ENCODE measurements at places on chromosomes 16 and 17.

- DNase-seq = no peak
Measured at GRCh38 chr17:82257473-82257872, 16.0 kb downstream of the CSNK1D start.

DNA sequence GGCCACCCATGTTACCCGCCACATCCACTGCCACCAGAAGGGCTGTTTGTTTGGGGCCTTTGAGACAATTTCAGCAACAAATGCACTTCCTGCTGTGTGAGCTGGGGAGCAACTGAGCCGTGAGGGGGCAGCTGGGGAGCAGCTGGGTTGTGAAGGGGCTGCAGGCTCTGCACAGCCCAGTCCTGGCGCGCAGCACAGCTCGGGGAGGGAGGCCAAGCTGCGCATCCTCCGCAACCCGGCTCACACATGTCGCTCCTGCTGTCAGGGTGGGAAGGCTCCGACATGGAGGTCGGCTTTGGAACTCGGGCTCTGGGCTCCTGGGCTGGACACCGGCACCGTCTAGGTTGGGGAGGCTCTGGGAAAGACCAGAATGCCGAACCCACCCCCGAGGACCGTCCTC, 53.6 kb downstream of the CBFA2T3 start:
- no peak for DNase-seq

DNA sequence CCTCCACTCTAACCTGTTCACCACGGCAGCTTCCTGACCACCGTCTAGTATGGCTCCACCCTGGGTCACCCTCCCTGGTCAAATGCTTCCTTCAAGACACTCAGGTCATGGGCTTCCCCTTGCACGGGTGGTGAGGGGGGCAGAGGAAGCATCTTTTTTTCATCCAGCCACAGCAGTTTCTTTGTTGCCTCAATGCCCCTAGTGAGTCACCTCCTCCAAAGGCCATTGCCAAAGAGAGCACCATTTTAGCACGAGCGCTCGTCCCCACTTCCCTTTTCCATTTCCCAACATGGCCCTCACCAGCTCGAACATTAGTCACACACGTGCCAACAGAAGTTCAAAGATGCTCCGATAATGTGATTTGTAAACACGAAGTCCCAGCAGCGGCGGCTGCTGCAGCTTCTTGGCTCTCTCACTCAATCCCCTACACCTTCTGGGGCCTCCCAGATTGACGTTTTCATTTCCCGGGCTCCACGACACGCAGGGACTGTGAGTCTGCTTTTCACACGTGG, 134.6 kb downstream of the GAS7 start:
- no peak for DNase-seq

DNA sequence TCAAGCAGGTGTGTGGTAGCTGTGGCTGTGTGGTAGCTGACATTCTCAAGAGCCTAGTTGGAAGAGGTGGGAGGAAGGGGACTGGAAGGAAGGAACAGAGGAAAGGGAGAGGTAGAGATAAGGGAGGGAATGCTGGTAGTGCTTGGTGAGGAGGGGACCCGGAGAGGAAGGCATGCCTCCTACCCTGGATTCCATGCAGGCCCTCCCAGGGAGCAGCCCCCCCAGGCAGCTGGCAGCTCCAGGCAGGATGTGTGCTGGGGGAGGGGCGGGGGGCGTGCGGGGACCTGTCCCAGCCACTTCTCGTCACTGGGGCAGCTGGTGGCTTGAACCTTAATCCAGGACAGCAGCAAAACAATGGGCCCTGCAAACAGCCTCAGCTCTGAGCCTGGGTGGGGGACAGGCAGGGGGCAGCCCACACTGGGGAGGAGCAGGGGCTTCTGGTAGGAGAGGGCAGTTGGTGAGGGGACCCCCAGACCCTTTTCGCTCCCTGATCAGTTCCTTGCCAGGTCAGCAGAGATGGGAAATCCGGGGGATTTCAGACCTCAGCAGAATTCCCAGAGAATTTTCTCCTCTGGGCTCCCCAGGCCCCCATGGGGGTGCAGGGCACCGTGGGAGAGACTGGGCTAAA, 27.1 kb downstream of the ARHGAP23 start:
- DNase-seq = no peak

DNA sequence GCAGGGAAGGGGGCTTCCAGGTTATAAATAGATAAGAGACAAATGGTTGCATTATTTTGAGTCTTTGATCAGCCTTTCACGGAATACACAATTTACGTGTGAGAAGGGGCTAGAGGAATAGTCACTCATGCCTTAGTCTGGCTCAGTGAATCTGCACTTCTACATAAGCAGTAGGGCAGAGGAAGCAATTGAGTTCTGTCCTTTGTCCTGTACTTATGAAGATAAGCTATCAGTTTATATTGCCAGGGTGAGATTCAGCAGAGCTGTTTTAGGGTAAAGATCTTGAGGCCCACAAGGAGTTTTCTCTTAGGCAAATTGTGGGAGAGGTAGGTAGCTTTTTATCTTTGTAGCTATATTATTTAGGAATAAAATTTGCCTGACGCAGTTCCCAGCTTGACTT, 33.3 kb downstream of the TOM1L1 start:
- no peak for DNase-seq

- DNase-seq = no peak
Measured at GRCh38 chr17:8121681-8122421, 2.1 kb downstream of the HES7 start.

DNA sequence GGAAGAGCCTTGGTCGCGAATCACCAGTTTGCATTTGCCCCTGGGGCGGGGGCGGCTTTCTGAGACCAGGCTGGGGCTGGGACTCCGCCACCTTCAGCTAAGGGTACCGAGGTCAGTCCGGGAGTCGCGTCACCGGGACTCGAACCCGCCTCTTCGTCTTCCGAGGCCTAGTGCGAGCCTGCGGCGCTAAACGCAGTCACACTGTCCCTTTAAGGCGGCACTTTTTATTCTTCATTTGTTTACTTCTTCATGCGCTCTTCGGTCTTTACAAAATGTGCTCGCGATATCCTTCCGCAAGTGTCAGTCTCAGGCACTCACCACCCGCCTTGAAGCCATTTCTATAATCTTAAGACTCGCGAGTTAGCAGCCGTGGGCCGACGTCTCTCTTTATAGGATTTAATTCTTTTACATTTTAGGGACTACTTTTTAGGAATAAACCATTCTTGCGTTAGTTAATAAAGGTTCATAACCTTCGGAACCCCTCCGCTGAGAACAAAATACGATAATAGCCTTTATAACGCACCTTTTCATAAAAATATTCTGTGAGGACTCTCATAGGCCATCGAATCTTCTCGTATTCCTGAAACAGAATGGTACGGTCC, 593 bp upstream of the HEXIM1 start:
- peak; percentile 85 for DNase-seq

DNA sequence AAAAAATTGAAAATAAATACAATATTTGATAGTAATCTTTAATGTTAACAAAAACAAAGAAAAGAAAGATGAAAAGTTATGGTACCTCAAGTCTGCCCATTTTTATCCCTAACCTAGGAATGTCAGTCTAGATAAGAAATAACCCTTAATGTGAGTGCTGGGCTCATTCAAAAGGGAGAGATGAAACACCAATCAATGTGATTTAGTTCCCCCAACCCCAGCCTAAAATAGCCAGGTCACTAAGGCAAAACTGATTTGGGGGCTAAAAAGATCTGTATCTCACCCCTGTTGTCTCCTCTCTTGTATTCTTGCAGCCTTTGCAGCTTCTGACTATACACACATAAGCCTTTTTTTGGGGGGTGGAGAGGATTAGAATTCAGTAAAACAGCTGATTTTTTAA, 3.2 kb upstream of the IGF2BP1 start:
- no peak for DNase-seq

GRCh38 chr16:46711106-46712058, 21.9 kb downstream of the ORC6 start:
- no peak for DNase-seq

DNA sequence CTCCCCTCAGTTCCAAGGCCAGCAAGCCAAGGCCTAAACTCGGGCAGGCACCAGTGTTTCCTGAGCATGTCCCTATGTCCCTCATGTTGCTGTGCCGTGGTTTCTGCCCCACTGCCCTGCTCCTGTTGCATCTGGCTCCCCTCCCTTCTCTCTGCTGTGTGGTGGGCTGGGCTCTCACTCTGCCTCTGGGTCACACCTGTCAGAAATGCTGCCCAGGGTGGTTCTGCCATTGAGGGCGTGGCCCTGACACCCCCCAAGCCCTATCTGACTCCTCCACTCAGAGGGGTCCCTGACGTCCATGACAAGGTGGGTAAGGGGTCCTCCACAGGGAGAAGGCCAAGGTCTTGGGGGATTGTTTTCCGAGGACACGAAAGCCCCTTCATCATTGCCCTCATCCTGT, 9.2 kb upstream of the ITGA3 start:
- no peak for DNase-seq

DNA sequence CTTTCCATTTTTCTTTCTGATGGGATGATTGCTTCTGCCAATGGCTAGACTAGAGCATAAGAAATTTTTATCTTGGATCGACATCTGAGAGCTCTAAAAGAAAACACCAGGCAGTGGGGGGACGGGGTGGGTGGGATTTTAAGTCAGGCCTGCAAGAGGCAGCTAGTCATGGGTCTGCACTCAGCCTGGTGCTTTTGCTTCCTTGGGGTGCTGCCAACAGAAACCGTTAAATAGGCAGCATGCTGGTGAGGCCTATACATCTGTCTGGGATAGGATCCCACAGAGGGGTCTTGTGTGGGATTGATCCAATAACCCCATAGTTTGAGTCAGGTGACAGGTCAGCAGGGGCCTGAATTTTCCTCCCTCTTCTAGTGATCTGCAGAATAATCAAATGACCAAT, 26.9 kb downstream of the ZNRF1 start:
- no peak for DNase-seq

DNA sequence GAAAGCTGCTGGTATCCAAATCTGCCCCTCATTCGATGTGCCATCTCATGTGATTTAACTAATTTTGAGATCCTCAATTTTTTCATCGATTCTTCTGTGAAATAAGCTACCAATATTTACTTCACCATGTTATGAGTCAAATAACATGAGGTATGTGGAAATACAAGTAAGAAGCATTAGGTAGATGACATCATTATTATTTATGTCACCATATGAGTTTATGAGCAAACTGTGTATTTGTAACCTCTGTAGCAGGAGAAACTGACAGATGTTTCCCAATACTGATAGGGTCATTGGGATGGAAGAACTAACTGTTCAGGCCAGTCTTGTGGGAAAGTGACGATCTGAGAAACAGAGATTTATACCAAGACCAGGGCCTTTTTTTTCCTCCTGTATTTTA, 229.4 kb upstream of the GOT2 start:
- no peak for DNase-seq

GRCh38 chr17:173166-173911, 8.1 kb downstream of the DOC2B start:
- no peak for DNase-seq

DNA sequence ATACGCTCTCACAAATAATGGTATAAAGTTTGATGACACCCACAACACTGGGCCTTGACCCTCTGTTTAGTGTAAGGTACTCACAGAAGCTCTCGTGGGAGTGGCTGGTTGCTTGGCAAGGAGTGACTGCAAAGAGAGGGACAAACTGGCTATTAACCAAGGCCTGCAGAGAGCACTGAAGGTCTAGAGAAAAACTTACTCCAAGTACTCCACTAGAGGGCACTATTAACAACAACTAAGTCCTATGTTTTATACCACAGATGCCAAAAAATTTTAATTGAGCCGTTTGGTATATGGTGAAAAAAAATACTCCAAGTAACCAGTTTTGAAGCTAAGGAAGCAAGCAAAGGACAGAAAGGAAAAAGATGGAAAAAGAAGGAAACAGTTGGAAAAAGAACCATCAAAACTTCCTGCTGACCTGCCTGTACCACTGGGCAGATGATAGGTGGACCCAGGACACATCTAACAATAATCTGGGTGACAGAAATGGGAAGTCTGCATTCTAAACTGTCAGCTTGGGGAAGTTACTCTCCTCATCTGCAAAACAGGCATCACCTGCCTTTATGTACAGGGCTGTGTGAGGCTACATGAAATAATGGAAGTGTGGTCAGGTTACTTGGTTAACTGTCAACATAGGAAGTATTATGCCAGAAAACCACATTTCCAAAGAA, 23.2 kb downstream of the DYNC1LI2 start:
- DNase-seq = no peak
